Stimulated activated CD4-positive, alpha-beta T cell treated with anti-CD3 and anti-CD28 coated beads, Interleukin-15, amount 100 ng/mL, for 24 hours (primary cell): ENCODE measurements at places on chromosomes 2 and 18.

DNA sequence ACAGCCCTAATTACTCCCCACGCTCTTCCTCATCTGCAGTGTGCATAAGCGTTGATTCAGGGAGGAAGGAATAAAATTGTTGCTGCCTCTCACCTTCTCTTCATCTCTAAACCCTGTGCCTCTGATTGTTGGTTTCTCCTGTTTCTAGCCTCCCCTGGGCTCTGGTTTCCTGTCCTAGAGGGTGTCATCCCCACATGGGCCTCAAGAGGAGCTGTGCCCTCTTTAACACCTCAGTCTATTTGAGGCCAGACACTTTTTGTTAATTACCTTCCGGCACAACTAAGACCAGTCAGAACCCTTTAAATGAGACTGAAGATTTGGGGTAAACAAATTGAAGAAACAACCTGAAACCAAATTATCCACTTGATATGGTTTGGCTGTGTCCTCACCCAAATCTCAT lies 9.7 kb downstream of the CTAGE1 start:
- no peak for DNase-seq

- DNase-seq, result no peak
These were observed 22.7 kb downstream of the EPC2 start for GRCh38 chr2:148667113-148667836.

DNA sequence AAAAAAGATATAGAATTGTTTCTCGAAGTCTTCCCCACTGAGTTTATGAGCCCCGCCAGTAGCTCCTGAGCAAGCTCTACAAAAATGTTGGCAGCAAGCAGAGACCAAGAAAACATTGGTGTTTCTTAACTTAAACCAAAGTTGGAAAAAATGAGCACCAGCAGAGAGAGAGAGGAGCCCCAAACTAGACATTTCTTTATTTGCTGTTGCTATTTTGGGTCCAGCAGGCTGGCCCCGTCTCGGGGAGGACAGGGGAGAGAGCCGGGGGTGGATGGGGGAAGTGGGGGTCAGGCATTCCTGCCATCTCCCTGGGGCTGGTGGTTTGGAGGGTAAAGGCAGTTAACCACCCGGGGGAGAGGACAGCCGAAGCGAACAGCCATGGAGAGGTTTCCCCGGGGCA lies 113.0 kb downstream of the DYSF start:
- no peak for DNase-seq

GRCh38 chr2:206064077-206064476 lies 21.9 kb downstream of the INO80D start:
- DNase-seq, result no peak

GRCh38 chr2:74653589-74653984 lies 460 bp upstream of the SEMA4F start:
- no peak for DNase-seq

DNA sequence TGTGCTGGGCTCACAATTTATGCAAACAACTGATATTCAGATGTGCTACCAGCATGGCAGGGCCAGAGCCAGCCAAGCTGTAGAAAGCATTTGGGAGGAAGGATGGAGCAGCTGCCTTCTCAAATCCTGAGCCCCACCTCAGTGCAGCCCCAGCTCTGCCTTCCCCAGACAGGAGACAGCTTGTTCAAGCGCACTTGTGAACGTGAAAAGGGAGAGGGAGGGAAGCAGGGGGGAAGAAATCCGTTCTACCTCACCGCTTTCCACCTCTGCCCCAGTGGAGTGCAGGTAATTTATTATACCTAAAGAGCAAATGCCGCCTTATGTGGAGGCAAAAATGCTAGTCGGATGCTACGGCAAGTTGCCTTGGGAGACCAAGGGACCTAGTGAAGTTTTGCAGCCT lies 66.0 kb upstream of the SLC14A2 start:
- DNase-seq, result no peak

- DNase-seq, result no peak
These were observed 24.6 kb upstream of the PLB1 start for GRCh38 chr2:28471214-28471613.

GRCh38 chr2:221153226-221153625 lies 418.9 kb downstream of the EPHA4 start:
- DNase-seq, result no peak
